Tibial nerve (tissue), 4 donors: ENCODE measurements at places on chromosomes 1 and 21. TPM values are rescaled to one million over a fixed set of nuclear protein-coding genes. Genes with fewer than 3 reads are reported as not detected.

DNA sequence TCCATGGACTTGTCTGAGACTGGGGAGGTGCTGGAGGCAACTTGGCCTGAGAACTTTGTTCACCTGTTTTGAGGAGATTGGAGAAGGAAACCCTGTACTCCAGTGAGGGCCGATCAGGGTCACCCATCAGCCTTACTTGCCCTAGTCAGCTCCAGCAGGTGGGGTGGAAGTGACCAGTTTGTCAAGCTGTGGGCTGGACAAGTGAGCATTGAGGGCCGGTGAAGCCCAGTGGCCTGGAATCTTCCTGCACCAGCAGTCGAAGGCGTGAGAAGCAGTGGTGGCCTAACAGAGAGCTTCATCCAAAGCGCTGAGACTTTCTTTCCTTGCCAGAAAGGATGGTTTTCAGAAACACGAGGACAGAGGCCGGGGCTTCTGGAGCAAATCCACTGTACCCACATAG is 9.6 kb downstream of the SLC37A1 start:
- peak overlapping the region; percentile 80 for H3K27ac ChIP-seq
- H3K4me1 ChIP-seq: peaks cover 31% of the 10 kb centered on the region
- no peaks in the 10 kb centered on the region for H3K36me3 ChIP-seq

- no peak for DNase-seq
- H3K4me3 ChIP-seq: no peak overlapping the region
- H3K27me3 ChIP-seq: peaks cover 3% of the 10 kb centered on the region
- no peaks in the 10 kb centered on the region for H3K36me3 ChIP-seq
- H3K27ac ChIP-seq: no peak overlapping the region
Measured at GRCh38 chr1:20076710-20077461, 6.9 kb downstream of the PLA2G5 start.

GRCh38 chr1:221514806-221515205 is 227.1 kb downstream of the DUSP10 start:
- no peak overlapping the region for H3K4me3 ChIP-seq
- no peak overlapping the region for H3K27ac ChIP-seq
- no peaks in the 10 kb centered on the region for H3K36me3 ChIP-seq
- DNase-seq: no peak
- no peaks in the 10 kb centered on the region for H3K4me1 ChIP-seq
- H3K27me3 ChIP-seq: no peaks in the 10 kb centered on the region

DNA sequence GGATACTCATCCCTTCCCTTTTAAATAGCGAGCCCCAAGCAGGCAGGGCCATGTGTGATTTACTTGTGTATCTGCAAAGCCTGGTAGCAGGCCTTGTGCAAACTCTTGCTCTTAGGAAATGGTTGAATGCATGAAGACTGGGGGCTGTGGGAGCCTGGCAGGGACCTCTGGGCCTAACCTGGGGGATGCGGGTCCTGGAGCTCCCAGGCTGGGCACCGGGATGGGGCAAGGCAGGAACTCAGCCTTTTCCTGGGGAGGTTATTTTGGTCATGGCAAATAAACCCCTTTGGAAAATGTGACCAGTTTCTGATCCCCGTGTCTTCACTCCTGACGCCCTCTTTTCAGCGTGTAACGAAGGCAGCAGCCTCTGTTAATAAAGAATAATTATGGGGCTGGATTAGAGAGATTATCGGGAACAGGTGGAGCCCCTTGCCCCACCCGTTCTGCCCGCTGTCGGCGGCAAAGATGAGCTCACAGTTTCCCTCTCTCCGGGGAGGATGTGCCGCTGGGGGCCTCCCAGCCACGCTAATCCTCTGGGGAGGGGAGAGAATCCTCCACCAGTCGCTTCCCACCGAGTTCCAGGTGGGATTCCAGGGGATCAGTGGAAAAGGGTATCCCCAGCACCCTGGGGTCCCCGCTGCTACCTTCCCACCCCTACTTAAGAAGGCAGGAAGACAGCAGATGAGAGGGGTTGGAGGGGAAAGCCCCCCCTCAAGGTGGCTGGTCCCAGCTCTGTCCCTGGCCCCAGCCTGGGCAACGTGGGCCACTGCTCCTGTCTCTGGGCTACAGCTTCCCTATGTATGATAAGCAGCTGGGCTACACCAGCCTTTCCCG is 69.7 kb upstream of the WNT4 start:
- no peak overlapping the region for H3K4me3 ChIP-seq
- H3K27me3 ChIP-seq: no peaks in the 10 kb centered on the region
- DNase-seq: no peak
- no peaks in the 10 kb centered on the region for H3K36me3 ChIP-seq
- H3K27ac ChIP-seq: no peak overlapping the region

GRCh38 chr1:39416609-39417008 is 74.8 kb upstream of the BMP8A start:
- no peak for DNase-seq
- no peak overlapping the region for H3K4me3 ChIP-seq
- H3K4me1 ChIP-seq: peaks cover 20% of the 10 kb centered on the region
- no peaks in the 10 kb centered on the region for H3K36me3 ChIP-seq
- no peaks in the 10 kb centered on the region for H3K27me3 ChIP-seq

GRCh38 chr1:186865857-186866256 is 37.1 kb downstream of the PLA2G4A start:
- no peaks in the 10 kb centered on the region for H3K27me3 ChIP-seq
- no peak overlapping the region for H3K4me3 ChIP-seq
- H3K36me3 ChIP-seq: no peaks in the 10 kb centered on the region
- H3K27ac ChIP-seq: no peak overlapping the region
- no peak for DNase-seq
- no peaks in the 10 kb centered on the region for H3K4me1 ChIP-seq

GRCh38 chr1:225897595-225898514 is 8.9 kb upstream of the LEFTY1 start:
- DNase-seq: no peak
- no peaks in the 10 kb centered on the region for H3K27me3 ChIP-seq
- no peak overlapping the region for H3K4me3 ChIP-seq

DNA sequence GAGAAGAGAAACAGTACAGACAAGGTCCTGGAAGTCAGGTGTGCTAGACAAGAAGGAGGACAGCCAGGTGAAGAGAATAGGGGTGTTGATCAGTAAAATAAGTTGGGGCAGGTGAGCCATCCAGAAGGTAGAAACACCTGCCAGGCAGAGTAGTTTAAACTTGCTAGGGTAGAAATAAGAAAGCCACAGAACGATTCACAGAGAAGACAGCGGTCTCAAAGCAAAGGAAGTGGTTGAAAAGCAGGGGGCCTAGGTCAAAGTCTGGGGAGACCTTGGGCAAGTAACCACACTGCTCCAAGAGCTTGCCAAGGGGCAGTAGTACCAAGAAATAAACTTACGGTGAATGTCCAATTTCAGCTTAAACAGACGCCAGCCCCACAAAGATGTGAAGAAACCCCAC is 116.6 kb upstream of the PROX1 start:
- H3K27ac ChIP-seq: no peak overlapping the region
- no peaks in the 10 kb centered on the region for H3K4me1 ChIP-seq
- no peak for DNase-seq
- no peaks in the 10 kb centered on the region for H3K36me3 ChIP-seq

RXFP4 gene
- total RNA-seq: not detected

DNA sequence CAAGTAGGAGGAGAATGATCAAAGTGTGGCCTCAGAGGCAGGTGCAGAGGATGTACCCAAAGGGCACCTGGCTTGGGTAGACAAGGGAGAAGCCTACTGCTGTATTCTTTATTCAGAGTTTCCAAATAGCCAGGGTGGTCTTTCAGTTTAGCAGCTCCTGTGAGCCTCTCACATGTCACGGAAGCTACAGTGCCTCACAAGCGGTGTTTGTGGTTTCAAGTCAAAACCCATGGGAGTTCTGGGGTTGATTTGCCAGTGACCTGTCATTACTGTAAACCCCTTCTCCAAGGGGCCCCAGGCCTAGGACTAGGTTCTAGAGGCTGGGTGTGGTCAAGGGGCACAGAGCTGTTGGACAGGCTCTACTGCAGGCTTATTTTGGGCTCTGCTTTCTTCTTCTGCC is 10.2 kb upstream of the IL10 start:
- H3K27ac ChIP-seq: no peak overlapping the region
- no peaks in the 10 kb centered on the region for H3K4me1 ChIP-seq
- no peaks in the 10 kb centered on the region for H3K27me3 ChIP-seq
- DNase-seq: no peak

RGS4 gene
- 0.21 TPM for total RNA-seq

SETDB1 gene
- total RNA-seq: 35.5 TPM

- H3K27ac ChIP-seq: peak overlapping the region; percentile 8
- DNase-seq: no peak
- H3K4me3 ChIP-seq: no peak overlapping the region
- H3K36me3 ChIP-seq: no peaks in the 10 kb centered on the region
- no peaks in the 10 kb centered on the region for H3K4me1 ChIP-seq
Measured at GRCh38 chr1:222631611-222632208, 13.8 kb downstream of the MIA3 start.

DNA sequence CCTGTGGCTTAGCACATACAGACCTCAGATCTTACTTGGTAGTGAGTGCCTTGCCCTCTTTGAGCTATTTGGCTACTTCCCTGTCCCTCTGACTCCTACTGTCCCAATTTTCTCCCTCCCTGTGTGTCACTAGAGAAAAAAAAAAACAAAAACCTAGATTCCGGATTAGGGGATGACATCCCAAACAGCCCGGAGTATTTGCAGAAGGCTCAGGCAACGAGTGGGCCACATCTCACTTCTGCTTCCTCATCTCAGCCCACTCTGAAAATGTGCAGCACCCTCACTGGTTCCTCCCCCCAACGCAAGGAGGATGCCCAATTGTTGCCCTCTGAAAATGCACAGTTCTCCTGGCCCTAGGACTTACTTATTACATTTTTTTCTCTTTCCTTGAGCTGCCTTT is 4.9 kb downstream of the NHLH1 start:
- H3K27ac ChIP-seq: no peak overlapping the region
- DNase-seq: no peak
- H3K27me3 ChIP-seq: no peaks in the 10 kb centered on the region

- no peaks in the 10 kb centered on the region for H3K27me3 ChIP-seq
- no peak overlapping the region for H3K27ac ChIP-seq
- no peak for DNase-seq
- H3K4me1 ChIP-seq: no peaks in the 10 kb centered on the region
Measured at GRCh38 chr1:243977094-243977493, 74.0 kb upstream of the ZBTB18 start.

DNA sequence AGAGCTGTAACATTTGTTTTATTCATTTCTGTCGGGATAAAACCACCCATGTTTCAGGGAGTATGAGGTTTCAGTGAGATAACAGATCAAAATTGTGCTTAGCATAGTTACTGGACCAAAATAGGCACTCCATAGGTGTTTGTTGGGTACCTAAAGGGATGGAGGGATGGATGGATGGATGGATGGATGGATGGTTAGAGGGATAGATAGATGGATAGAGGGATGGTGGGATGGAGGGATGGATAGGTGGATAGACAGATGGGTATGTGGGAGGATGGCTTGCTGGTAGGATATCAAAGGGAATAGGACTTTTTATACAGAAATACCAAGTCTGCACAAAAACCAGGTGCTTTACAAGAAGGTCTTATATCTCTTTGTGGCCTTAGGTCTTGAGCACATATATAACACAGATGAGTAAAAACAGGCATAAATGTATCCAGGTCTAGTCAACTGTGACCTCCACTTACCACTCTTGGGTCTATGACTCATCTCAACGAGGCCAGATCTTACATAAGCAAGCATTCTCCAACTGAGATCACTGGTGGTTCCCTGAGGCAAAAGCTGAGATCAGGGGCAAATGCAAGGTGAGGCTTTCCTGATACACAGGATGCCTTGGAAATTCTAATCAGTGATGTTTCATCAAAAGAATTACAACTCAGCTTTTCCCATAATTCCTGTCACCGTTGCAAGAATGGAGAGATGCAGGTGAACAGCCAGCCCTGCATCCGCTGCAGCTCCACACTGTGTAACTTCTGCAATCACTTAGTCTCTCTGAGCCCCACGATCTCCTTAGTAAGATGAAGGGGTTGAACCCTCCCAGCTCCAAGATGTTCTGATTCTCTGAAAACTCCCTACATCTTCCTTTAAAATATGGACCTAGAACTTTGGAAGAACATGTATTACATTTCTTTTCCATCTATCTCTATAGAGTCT is 32.0 kb downstream of the PTAFR start:
- no peaks in the 10 kb centered on the region for H3K36me3 ChIP-seq
- H3K4me1 ChIP-seq: no peaks in the 10 kb centered on the region
- no peak overlapping the region for H3K27ac ChIP-seq
- H3K4me3 ChIP-seq: no peak overlapping the region
- no peak for DNase-seq
- H3K27me3 ChIP-seq: no peaks in the 10 kb centered on the region

ITLN2 gene
- total RNA-seq: not detected

DNA sequence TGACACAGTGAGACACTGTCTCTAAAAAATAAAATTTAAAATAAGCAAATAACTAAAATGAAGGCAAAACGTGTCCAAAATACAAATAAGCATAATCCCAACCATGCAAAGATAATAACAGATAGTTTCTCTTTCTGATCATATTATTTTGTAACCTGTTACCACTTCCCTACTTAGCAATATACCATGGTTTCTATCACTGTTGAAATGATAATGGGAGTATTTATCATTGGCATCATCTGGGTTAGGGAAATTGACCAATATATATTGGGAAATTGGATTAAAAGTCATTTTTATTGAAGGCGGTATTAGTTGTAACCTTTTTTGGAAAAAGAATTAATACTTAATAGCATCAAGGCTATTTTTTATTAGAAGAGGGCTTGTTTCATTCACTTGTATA is 47.0 kb downstream of the USP25 start:
- H3K27ac ChIP-seq: no peak overlapping the region
- H3K36me3 ChIP-seq: peaks cover 14% of the 10 kb centered on the region
- no peak for DNase-seq
- H3K4me1 ChIP-seq: peaks cover 3% of the 10 kb centered on the region

DNA sequence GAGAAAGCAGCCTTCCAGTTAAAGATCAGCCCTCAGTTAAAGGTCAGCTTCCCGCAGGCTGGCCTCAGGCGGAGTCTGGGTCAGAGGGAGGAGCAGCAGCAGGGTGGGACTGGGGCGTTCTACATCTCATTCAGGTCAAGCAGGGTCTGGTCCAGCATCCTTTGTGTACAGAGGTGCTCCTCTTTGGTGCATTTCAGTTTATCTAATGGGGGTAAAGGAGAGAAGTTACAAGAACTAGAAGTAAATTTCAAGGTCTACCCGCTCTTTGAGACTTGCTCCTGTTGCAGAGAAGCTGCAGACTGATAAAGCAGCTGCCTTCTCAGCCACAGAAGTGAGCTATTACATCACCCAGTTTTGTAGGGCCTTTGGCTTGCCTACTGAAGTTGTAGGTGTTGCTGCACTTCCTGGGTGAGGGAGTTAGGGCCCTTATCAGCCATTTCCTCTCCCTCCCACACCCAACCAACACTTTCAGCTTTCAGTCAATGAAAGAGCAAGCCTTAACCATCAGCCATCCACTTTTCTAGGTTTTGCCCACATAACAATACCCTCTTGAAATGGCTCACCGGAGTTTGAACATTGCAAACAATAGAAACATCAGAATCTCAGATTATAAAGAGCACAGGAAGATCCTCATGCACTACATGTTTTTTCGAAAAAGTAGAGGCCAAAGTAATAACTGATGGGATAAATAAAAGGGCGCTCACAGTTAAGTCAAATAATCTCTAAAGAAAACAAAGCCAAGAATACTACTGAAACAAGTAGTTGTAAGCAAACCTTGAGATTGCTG is 2.8 kb upstream of the NUP210L start:
- no peak overlapping the region for H3K4me3 ChIP-seq
- no peak for DNase-seq
- peaks cover 53% of the 10 kb centered on the region for H3K4me1 ChIP-seq
- H3K36me3 ChIP-seq: no peaks in the 10 kb centered on the region
